ENCODE measurements at places on chromosomes 1 and 21.

DNA sequence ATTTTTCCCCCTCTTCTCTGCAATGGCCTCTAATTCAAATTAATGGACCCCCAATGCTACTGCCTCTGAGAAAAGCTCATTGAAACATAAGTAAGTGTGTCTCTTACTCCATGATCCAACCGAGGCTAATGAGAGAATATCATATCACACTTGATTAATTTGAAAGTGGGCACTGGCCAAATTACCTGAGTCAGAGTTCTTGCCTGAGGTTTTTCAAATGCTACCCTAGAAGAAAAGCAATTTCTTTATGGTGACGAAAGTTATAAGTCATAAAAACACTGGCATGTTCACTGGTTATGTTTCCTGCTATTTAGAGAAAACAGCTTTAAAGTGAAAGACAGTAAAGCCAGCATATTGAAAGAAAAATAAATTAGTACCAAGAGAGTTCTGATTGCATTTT is 368.8 kb upstream of the TMPRSS15 start:
- DNase-seq = no peak

- DNase-seq = no peak
Measured at GRCh38 chr1:167456524-167456923, 61.8 kb downstream of the CD247 start.

GRCh38 chr1:183246436-183246835 is 60.4 kb downstream of the LAMC2 start:
- no peak for DNase-seq

DNA sequence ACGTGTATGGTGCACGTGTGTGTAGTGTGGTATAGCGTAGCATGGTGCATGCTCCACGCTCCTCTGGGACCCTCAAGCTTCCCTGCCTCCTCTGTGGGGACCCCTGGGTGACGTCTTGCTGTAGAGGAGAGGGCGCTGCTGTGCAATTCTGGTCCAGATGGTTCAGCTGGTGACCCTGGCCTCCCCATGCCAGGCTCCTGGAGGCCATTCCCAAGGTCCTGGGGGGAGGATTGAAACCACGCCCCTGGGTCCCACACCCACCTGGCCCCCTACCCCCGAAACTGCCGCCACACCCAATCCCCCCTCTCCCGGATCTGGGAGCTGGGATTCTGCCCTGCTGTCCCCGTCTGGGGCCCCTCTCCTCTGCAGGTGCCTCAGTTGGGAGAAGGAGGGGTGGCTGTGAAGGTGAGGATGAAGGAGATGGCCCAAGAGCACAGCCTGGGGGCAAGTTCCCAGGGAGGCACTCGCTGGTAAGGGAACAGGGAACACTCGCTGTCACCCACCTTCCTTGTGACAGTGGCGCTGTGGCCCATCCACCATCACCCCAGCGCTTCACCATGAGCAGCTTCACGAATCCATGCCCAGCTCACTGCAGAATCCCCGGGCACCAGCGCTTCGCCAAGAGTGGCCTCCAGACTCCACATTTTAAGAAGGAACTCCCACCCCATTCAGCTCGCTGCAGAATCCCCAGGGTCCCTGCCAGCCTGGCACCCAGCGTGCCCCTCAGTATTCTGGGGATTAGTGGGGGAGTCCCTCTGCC is 38.0 kb downstream of the WDR4 start:
- DNase-seq = no peak

DNA sequence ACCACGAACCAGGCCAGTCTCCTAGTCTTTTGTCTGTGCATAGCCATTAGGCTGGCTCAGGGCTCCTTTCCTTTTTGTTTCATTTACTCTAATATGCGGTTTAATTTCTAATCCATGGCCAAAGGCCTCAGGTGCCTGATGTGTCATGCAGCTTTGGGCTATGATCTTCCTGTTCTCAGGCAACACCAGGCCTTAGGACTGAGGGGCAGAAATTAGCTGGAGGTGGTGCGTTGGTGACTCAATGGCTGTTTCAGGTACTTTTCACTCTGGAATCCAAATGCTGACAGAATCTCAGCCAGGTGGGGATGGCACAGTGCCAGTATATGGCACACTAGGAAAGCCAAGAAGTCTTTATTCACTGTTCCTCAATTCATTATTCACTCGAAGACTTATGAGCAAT is 105.3 kb downstream of the CACNA1E start:
- no peak for DNase-seq

GRCh38 chr1:86530211-86530845 is 16.6 kb upstream of the CLCA4 start:
- no peak for DNase-seq

DNA sequence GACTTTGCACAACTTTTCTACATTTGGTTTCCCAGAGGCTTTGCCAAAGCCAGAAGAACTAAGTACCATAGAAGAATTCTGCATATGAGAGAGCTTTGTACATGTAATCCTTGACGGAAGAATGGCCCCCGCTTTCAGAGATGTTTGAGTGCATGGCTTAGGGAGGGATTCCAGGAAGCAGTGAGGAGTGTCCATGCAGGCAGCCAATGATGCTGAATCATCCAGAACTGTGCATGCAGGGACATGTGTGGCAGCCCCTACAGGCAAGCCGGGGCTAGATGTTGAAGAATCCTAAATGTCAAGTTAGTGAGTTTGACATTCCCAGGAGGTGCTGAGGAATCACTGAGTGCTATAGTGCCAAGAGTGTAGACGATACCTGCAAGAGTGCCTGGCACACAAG is 9.9 kb upstream of the HAO2 start:
- no peak for DNase-seq

- no peak for DNase-seq
Measured at GRCh38 chr1:186925881-186926669, 97.3 kb downstream of the PLA2G4A start.
